Esophagus muscularis mucosa (tissue), 4 donors: ENCODE measurements at places on chromosomes 3 and 15. TPM values are rescaled to one million over a fixed set of nuclear protein-coding genes. Genes with fewer than 3 reads are reported as not detected.
A peak's percentile ranks its signal among the peaks of the same experiment; 100 is the strongest.

DNA sequence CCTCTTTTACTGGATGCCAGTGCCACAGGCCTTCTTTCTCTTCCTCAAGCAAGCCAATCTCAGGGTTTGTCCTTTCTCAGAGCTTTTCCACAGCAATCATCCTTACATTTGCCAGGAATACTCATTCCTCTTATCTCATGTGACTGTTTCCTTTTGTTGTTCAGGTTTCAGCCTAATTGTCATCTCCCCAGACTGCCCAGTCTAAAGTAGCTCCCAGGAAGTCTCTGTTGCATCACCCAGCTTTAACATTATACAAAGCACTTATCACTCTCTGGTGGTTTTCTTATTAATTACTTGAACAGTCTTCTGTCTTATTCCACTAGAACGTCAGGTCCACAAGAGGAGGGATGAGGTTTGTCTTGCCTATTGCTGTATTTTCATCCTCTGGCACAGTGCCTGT lies 65.8 kb downstream of the CADPS start:
- no peak for DNase-seq
- H3K4me1 ChIP-seq: no peaks in the 10 kb centered on the region
- no peaks in the 10 kb centered on the region for H3K36me3 ChIP-seq

GRCh38 chr15:58748852-58749531 lies 515 bp downstream of the ADAM10 start:
- DNase-seq: peak; percentile 93
- H3K27me3 ChIP-seq: no peaks in the 10 kb centered on the region
- H3K4me3 ChIP-seq: peak overlapping the region; percentile 91
- H3K4me1 ChIP-seq: peaks cover 39% of the 10 kb centered on the region

- H3K27ac ChIP-seq: no peak overlapping the region
- DNase-seq: no peak
- H3K27me3 ChIP-seq: no peaks in the 10 kb centered on the region
- no peaks in the 10 kb centered on the region for H3K36me3 ChIP-seq
These were observed 99.1 kb downstream of the CPN2 start for GRCh38 chr3:194251891-194252560.

DNA sequence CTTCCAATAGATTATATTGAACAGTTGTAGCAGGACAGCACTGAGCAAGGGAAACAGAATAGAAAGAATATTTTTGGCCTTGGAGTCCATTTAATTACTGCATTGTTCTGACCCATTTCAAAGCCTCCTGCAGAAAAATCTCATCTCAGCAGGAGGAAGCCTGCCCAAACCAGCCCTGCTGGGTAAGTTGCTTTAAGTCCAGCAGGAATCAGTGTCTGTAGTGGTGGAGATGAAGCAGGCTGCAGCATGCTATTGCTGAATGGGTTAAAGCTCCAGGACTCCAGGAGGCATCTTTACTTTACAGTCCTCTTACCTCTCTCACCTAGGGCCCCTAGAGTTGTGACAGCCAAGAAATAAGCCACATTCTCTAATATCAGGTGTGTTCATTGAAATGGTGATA lies 380.3 kb upstream of the THBS1 start:
- peaks cover 4% of the 10 kb centered on the region for H3K4me1 ChIP-seq
- H3K36me3 ChIP-seq: no peaks in the 10 kb centered on the region
- no peak for DNase-seq
- H3K27ac ChIP-seq: no peak overlapping the region

- H3K4me1 ChIP-seq: peaks cover 12% of the 10 kb centered on the region
- H3K27ac ChIP-seq: no peak overlapping the region
- no peaks in the 10 kb centered on the region for H3K27me3 ChIP-seq
- no peak for DNase-seq
- H3K4me3 ChIP-seq: no peak overlapping the region
These were observed 62.7 kb downstream of the USP13 start for GRCh38 chr3:179715582-179715981.

DNA sequence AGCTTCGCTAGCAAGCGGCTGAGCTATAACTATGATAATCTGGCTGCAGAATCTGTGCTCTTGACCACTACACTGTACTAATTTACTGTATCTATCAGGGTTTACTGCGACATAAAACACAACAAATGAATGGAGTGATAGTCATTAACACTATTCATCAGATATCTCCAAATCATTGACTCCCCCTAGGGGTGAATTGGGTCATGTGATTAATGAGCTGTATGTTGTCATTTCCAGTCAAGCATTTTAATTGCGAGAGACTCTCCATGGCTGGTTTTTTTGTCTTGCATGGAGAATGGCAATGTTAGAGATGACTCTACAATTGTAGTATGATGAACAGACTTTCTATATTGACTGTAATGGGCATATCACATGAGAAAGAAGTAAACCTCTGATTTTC lies 10.5 kb upstream of the TM4SF18 start:
- no peak for DNase-seq
- peaks cover 17% of the 10 kb centered on the region for H3K4me1 ChIP-seq
- no peak overlapping the region for H3K27ac ChIP-seq
- no peaks in the 10 kb centered on the region for H3K36me3 ChIP-seq

DNA sequence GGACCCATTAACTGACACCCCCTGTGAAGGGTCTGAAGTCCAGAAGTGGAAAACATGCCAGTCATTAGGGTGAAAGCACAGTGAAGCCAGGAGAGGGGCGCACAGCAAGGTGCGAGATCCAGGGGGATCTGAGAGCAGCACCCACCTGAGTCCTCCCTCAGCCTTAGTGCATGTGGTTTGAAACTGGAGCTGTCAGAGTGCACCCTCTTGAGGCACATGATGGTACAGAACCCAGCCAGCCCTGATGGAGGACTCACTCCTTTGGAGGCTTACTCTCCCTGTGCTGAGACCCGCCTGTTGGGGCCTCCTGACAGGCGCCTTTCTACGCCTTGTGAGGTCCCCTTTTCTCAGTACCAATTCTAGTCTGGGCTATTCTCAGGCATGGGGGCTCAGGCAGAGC lies 77.8 kb downstream of the IL20RB start:
- H3K4me1 ChIP-seq: peaks cover 10% of the 10 kb centered on the region
- H3K27me3 ChIP-seq: no peaks in the 10 kb centered on the region
- no peaks in the 10 kb centered on the region for H3K36me3 ChIP-seq
- H3K27ac ChIP-seq: no peak overlapping the region
- DNase-seq: no peak
- no peak overlapping the region for H3K4me3 ChIP-seq

GRCh38 chr3:19206540-19206939 lies 58.2 kb downstream of the KCNH8 start:
- no peaks in the 10 kb centered on the region for H3K4me1 ChIP-seq
- DNase-seq: no peak
- H3K36me3 ChIP-seq: no peaks in the 10 kb centered on the region
- no peak overlapping the region for H3K27ac ChIP-seq
- no peak overlapping the region for H3K4me3 ChIP-seq

GRCh38 chr15:67380921-67381320 lies 126.3 kb downstream of the IQCH start:
- no peaks in the 10 kb centered on the region for H3K27me3 ChIP-seq
- DNase-seq: no peak
- no peaks in the 10 kb centered on the region for H3K4me1 ChIP-seq
- no peaks in the 10 kb centered on the region for H3K36me3 ChIP-seq
- no peak overlapping the region for H3K27ac ChIP-seq
- H3K4me3 ChIP-seq: no peak overlapping the region

Gene KNG1
- total RNA-seq: not detected

Gene EPHB1
- 4.3 TPM for total RNA-seq

Gene IGF2BP2
- 6.4 TPM for total RNA-seq

Gene ILDR1
- not detected for total RNA-seq

Gene SEC22C
- total RNA-seq: 62.7 TPM

Gene PRRT3
- 2.3 TPM for total RNA-seq

Gene ZDHHC19
- total RNA-seq: not detected

Gene TWF2
- total RNA-seq: 87.6 TPM

Gene ZKSCAN7
- 4.2 TPM for total RNA-seq

Gene PP2D1
- total RNA-seq: not detected

Gene TMEM40
- not detected for total RNA-seq
